ENCODE measurements at places on chromosomes 7 and 10.

DNA sequence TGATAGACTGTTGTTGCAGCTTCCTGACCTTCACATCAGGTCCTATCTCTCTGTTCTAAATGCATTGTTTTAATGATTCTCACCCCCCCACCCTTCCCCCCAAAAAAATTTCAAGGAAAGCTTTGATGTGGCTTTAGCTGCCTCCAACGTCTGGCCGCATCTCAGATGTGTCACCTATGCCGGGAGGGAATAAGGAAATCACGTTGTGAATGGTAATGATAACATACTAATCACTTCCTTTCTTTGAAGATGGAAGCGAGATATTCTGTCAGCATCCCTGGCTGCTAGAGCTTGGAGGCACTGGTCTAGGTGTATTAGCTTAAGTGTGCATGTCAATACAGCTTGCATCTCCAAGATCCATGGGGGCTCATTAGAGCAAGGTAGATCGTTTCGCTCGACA lies 89.6 kb downstream of the VTI1A start:
- DNase-seq, result no peak

DNA sequence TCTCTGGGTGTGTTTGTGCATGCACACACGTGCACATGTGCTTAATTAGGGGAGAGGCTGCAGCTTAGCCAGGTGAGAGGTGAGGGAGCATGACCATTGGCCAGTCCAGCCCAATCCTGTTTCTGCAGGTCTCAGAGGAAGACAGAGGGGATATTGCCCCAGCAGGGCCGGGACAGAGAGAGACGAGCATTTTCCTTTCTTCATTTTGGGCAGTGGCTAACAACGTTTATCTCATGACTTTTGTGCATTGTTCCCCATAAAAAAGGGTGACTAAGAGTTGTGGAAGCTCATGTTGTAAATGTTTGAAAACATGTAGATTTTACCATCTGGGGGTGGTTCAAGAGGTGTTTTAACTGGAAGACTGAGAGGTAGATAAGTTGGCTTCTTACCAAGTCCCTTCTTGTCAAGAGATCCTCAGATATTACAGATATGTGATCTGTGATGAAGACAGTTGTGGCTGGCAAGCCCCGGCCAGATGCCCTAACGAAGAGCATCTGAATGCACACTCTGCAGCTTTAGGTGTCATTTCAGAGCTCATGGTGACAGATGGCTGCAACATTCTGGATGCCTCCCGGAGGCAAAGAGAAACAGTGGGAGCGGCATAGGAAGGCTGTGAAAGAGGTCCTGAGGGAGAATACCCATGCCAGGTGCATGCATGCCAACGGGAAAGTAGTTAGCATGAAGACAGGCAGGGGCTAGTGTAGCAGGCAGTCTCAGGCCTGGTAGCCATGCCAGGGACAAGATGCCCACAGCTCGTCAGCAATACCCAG lies 16.7 kb upstream of the DMBT1 start:
- DNase-seq, result no peak

- DNase-seq, result no peak
Measured at GRCh38 chr10:71582019-71582418, 137.6 kb downstream of the C10orf105 start.

GRCh38 chr10:43846187-43846680 lies 197.6 kb upstream of the ZNF32 start:
- DNase-seq, result no peak

- DNase-seq, result no peak
Measured at GRCh38 chr10:84217746-84218145, 7.6 kb downstream of the LRIT2 start.

GRCh38 chr10:99775850-99776249 lies 6.6 kb upstream of the ABCC2 start:
- DNase-seq, result no peak

DNA sequence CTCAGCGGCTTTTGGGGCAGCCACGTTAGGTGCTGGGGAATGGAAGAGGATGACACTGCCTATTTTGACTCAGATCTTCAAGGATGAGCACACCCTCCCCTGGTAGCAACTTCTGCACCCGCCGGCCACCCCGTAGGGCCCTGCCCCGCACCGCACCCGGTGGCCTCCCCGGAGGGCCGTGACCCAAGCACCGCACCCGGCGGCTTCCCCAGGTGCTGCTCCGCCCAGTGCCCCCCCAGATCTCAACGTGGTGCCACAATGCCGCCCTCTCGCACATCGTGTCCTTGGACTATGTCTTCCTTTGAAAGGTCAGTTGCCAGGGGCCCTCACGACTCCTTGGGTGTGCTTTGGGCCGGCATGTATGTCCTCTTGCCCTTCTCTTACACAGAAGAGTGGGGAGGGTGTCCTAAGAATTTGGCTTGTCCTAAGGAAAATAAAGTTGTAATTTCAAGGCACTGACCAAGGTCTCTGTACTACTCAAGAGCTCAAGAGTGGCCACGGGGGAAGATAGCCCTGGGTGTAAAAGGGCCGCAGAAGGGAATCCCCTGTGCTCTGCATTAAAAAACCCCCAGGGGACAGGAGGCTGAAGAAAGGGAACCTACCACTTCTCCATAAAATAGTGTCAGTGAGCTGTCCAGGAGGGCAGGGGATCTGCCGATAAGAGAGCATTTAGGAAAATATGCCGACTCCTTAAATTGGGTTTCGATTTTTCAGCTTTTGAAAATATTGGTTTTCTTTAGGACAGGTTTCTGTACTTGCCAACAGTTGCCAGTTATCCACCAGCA lies 1.6 kb upstream of the LANCL2 start:
- no peak for DNase-seq

GRCh38 chr10:35153716-35154115 lies 27.1 kb downstream of the CREM start:
- no peak for DNase-seq

DNA sequence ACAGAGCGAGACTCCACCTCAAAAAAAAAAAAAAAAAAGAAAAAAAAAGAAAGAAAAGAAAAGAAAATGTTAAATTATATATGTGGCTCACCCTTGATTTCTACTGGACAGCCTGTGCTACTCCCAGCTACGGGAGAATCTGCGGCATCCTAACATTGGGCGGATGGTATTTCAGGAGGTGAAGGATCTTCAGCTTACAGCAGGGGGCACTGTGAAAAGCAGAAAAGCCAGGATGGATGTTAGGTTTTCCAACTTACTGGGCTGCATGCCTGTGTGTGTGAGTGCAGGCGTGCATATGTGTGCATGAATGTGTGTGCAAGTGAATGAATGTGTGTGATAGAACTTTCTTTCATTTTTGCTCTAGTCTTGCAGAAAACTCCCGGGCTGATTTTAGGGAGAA lies 1066.5 kb downstream of the TYW1 start:
- peak; percentile 16 for DNase-seq

DNA sequence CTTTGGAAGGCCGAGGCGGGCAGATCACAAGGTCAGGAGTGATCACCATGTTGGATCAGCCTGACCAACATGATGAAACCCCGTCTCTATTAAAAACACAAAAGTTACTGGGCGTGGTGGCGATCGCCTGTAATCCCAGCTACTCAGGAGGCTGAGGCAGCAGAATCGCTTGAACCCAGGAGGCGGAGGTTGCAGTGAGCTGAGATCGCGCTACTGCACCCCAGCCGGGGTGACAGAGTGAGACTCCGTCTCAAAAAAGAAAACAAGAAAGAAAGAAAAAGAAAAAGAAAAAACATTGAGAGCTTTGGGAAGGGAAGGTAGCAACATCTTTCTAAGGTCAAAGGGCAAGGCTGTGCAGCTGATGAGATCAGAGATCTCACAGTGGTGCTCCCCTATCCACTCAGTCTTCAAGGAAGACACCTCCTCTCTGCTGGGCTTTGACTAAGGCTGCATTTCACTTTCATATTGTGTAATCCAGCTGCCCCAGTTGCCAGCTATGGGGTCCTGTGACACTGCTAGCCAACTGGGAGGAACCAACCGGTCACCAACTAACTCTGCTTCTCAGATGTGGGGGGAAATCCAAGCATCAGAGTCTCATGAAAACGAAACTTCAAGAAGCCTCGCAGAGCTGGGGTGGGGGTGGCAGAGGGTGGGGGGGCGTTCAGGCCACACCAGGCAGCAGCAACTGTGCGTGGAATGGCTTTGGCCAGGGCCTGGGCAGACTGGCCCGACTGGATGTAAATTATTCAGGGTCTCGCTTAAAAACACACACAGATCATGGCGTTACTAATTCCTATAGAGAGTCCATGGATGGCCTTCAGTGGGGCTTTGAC lies 1.5 kb downstream of the IL15RA start:
- no peak for DNase-seq

DNA sequence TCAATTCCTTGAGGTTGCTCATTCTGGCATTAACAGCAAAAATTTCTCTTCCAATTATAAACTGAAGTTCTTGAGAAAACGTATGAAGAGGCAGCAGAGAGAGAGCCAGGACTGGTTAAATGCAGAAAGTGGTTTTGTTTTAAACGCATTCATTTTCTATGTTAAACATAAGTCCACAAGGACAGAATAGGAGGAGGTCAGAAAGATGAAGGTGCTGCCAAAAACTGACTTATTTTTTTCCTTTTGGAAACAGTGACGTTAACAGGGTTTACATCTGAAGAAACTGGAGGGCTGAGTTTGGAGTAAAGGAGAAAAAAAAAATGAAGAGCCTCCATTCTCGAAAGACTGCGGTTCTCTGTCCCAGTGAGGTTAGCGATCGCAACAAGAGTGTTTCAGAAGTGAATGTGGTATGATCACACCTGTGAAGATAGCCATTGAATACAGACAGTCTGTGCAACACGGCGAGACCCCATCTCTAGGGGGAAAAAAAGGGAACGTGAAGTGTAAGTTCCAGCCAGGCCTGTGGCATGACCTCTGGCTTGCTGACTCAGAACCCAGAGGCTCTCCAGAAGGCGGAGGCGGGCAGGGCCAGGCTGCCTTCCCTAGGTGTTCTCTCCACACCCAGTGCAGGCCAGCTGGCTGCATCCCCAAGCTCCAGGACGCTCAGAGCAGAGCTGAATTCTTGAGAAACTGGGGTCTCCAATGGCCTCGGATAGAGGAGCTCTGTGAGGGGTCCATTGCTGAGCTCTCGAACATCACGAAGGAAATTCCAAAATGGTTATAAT lies 84.0 kb downstream of the CHST15 start:
- no peak for DNase-seq

DNA sequence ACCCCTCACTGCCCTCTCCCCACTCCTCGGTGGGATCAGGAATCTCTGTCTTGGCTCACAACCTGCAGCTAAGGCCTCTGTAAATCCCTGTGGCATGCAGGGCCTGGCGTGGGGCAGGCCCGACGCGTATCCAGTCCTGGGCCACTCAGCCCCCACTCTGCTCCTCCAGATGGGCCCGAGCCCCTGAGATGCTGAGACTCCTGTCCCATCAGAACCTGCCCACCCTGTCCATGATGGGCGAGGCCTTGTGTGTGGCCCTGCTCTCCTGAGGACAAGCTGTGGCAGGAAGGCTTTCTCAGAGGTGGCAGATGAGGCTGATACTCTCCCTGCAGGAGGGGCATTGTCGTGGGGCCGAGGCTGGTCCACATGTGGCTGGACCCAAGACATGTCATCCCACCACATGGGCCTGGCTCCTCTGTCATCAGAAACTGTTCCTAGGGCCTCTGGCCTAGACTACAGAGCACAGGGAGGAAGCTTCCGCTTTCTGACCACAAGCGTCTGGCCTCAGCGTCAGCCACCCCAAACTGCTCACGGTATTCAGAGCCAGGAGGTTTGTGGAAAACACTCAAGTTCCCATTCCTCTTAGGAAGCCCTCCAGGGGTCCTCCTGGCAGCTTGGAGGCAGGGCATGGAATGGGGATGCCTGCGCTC lies 6.0 kb downstream of the ALOX5 start:
- DNase-seq, result peak; percentile 1

DNA sequence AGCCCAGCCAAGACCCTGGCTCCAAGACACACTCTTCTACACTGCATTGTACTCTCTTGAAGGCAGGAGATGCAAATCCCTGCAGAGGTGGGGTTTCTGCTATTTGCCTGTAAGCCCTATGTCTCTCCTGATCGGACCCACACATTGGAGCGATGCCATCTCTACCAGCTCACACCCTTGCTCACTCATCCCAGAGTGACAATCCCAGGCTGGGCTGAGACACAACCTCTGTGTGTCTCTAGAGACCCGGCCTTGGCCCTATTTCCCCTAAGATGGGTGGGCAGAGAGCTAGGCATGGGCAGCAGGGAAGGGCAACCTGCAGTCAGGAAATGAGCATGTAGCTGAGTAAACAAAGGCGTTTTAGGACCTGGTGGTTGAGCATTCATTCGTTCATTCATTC lies 25.6 kb downstream of the CCDC3 start:
- no peak for DNase-seq

- DNase-seq, result no peak
Measured at GRCh38 chr10:80464557-80465450, 10.7 kb downstream of the TSPAN14 start.

DNA sequence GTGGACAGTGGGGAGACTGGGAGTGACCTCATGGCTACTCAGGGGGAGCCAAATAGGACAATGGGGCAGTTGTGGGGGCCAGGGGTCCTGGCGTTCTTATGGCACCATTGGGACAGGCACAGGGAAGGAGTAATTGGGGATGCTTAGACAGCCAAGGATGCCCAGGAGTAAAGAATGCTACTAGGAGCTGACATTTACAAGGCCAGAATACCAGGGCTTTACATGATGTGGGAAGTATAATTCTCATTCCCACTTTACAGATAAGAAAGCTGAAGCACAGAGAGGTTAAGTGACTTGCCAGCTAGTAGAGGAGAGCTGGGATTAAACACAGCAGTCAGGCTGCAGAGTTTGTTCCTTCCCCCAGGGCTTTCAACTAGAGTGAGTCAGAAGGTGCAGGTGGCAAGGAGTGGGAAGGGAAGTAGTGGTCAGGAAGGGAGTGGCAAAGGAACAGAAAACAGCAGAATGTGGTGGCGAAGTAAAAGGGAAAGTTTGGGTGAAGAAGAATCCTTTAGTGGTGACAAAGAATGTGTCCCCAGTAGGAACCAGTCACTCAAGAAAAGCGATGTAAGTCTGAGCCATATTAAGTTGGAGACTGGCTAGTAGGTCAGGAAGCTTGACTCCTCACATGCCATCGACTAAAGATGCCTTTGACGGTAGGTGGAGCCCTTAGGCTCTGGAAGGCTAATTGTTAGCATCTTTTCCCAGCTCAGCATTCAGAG lies 32.8 kb downstream of the CPVL start:
- DNase-seq, result peak; percentile 32

DNA sequence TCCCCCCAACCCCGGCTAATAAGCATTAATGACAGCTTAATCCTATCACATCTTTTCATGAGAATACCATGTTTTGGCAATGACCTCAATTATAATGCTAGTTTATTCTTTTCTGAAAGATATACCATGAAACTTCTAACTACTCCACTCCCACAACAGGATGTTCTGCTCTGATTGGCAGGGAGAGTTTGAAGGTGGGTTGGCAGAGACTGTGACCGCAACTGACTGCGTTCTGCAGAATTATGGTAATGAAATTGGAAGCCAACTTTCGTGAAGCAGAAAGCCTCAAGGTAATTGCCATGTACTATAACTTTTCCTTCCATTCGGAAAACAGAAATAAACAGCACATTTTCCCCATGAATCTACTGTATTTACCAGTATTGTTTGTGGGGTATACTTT lies 288.2 kb upstream of the SEMA3D start:
- DNase-seq, result no peak

- DNase-seq, result no peak
Measured at GRCh38 chr10:33198610-33199009, 135.9 kb downstream of the NRP1 start.

Measured in HEK293T (cell line).